Tibial nerve (tissue), 4 donors: ENCODE measurements at places on chromosomes 6 and 20. TPM values are rescaled to one million over a fixed set of nuclear protein-coding genes. Genes with fewer than 3 reads are reported as not detected.

DNA sequence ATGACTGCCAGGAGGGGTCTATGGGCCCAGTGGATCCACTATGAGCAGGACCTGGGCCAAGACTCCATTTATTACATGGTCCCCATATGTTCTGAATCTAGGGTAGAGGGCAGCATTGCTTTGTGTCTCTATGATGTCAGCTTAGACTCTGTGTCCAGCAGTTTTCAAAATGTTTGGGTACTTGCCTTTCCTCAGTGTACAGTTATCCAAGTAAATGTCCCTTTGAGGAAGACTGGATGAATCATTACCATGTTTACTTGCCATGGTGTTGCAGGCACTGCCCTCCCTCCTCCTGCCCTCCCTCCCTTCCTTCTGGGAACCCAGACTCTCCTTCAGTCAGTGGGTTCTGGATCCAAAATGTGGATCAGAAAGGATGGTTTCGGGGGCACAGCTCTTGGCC, 108.6 kb downstream of the NRN1 start:
- DNase-seq, result no peak
- H3K27me3 ChIP-seq, result no peaks in the 10 kb centered on the region
- H3K36me3 ChIP-seq, result no peaks in the 10 kb centered on the region

- peaks cover 3% of the 10 kb centered on the region for H3K4me1 ChIP-seq
- no peak overlapping the region for H3K4me3 ChIP-seq
- no peak overlapping the region for H3K27ac ChIP-seq
Measured at GRCh38 chr6:44407951-44408670, 20.6 kb downstream of the CDC5L start.

- no peak overlapping the region for H3K27ac ChIP-seq
- H3K4me1 ChIP-seq, result peaks cover 4% of the 10 kb centered on the region
- no peaks in the 10 kb centered on the region for H3K36me3 ChIP-seq
- H3K27me3 ChIP-seq, result no peaks in the 10 kb centered on the region
- no peak overlapping the region for H3K4me3 ChIP-seq
- DNase-seq, result no peak
Measured at GRCh38 chr20:60365064-60365666, 406.9 kb downstream of the CDH26 start.

DNA sequence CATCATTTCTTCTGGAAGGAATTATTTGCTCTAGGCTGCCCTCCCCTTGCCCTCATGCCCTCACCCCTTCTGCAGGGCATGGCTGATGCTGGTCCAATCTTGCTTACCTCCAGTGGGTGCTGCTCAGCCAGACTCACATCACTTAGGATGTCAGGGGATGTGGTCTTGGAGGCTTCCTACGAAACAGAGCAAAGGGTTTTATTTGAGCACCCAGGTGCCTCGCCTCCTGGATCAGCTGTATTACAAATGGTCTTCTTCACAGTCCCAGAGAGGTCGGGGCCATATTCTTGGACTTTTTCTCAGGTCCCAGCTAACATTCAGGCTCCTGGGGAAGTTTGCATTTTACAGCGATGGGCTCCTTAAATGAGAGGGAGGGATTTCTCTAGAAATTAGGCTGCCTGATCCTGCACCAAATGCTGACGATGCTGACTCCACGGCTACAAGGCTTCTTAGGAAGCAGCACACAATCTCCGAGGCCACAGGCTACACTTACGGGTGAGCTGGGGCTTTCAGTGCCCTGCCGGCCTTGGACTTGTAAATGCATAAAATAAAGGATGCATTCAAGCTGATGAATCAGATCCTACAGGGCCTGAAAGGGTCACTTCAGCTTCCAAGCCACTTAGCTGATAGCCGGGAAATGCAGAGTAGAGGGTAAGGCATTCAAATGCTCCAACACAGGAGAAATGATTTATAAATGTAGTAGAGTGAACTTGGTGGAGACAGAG, 159.8 kb upstream of the ECI2 start:
- no peaks in the 10 kb centered on the region for H3K4me1 ChIP-seq
- DNase-seq, result no peak
- H3K27ac ChIP-seq, result no peak overlapping the region
- H3K27me3 ChIP-seq, result no peaks in the 10 kb centered on the region
- no peak overlapping the region for H3K4me3 ChIP-seq

DNA sequence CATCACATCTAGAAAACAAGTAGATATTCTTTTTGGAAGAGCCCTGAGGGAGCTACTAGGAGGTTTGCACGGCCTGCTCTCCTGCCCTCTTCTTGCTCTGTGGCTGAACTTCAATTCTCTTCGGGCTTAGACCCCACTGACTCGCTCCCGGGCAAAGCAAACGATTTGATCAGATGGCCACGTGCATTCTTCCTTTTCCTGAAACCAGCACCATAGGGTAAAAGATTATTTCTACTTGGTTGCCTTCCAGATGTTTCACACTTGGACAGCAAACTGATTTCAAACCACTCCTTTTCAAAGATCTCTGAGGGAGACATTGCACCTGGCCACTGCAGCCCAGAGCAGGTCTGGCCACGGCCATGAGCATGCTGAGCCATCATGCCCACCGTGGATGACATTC, at the start of gene SLC22A1:
SLC22A1 (plus strand) TSS at position 258 of the 400 bp plus-strand sequence; CDS start at position 379, 121 bp downstream.
- H3K27me3 ChIP-seq, result no peaks in the 10 kb centered on the region
- no peak within 1 kb of the TSS for H3K4me3 ChIP-seq
- DNase-seq, result no peak
- no peaks in the 10 kb centered on the region for H3K4me1 ChIP-seq
- H3K36me3 ChIP-seq, result no peaks in the 10 kb centered on the region

- no peaks in the 10 kb centered on the region for H3K4me1 ChIP-seq
- H3K27me3 ChIP-seq, result no peaks in the 10 kb centered on the region
- no peak for DNase-seq
- no peak overlapping the region for H3K27ac ChIP-seq
- H3K4me3 ChIP-seq, result no peak overlapping the region
Measured at GRCh38 chr6:56874328-56874727, 80.6 kb upstream of the BEND6 start.

DNA sequence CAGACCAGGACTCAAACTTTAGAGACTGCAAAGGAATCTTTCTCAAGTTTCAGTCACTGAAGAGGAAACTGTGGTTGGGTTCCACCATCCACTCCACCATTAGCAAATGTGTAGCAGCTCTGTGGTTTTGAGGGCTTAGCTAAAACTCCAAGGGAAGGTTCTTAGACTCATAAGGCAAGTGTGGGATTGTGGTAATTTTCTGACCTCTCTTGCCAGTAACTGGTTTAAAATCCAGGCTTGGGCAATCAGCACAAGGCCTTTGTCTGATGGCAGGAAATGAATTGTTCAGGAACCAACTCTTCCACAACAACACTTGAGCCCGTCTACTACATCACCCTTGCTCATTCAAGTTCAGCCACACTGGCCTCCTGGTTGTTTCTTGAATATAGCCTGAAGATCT, 68.6 kb upstream of the FBXL4 start:
- DNase-seq, result no peak
- H3K27me3 ChIP-seq, result no peaks in the 10 kb centered on the region
- no peak overlapping the region for H3K4me3 ChIP-seq

GRCh38 chr6:164404812-164405488, 904.5 kb downstream of the C6orf118 start:
- no peak overlapping the region for H3K4me3 ChIP-seq
- DNase-seq, result no peak
- H3K4me1 ChIP-seq, result peaks cover 10% of the 10 kb centered on the region
- no peaks in the 10 kb centered on the region for H3K27me3 ChIP-seq
- H3K27ac ChIP-seq, result no peak overlapping the region

DNA sequence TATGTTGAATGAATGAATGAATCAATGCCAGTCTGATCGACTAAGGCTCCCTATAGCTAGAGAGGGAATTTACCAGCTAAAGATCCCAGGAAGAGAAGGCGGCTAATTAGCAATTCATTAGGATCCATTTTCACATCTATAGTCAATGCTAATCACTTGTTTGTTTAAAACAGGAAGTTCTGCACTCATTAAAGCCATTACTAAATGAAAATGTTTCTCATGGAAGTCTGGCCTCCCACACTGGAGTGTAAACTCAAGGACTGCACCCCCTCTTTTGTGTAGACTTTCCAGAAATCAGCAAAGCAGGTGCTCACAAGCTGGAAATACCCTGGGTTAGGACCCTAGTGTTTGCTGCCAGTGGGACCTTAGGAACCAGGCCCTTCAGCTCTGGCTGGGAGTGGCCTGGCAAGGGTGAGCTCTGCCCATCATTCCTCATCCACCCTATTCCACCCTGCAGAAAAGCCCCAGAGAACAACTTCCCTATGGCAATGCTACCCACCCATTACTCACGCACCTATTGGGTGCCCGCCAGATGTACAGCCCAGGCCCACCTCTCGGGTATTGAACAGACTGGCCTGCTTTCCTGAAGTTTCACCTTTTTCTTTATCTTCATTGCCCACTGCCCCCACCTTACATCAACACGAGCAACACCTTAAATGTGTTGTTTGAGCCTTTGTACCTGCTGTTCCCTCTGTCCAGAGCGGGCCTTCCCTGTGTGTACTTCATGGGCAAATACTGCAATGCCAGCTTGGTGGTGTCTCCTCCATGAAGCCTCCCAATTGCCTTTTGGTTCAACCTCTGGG, 60.8 kb downstream of the TTI1 start:
- no peaks in the 10 kb centered on the region for H3K27me3 ChIP-seq
- no peak for DNase-seq
- H3K4me1 ChIP-seq, result no peaks in the 10 kb centered on the region
- no peak overlapping the region for H3K4me3 ChIP-seq
- no peak overlapping the region for H3K27ac ChIP-seq
- no peaks in the 10 kb centered on the region for H3K36me3 ChIP-seq

GRCh38 chr6:108442770-108443520, 117.8 kb upstream of the FOXO3 start:
- no peaks in the 10 kb centered on the region for H3K27me3 ChIP-seq

DNA sequence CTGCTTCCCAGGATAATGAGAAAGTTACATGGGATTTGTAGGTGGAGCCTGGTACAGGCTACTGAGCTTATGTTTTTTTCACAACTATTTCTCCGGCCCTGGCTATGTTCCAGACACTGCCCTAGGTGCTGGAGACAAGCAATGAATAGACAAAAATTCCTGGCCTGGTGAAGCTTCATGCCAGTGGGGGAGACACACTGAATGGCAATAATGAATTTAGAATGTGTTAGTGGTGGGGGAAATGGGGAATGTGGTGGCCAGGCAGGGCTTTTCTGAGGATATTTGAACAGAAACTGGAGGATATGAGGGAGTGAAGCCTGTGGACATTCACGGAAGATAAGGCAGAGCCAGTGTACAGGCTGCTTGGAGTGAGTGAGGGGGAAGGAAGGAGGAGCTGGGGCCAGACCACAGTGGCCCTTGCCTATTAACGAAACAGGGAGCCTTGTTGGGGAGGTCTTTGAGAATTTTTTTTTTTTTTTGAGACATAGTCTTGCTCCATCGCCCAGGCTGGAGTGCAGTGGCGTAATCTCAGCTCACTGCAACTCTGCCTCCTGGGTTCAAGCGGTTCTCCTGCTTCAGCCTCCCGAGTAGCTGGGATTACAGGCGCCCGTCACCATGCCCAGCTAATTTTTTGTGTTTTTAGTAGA, 6.6 kb downstream of the FOXS1 start:
- no peak for DNase-seq
- no peaks in the 10 kb centered on the region for H3K36me3 ChIP-seq
- H3K4me1 ChIP-seq, result peaks cover 47% of the 10 kb centered on the region
- no peak overlapping the region for H3K4me3 ChIP-seq
- H3K27me3 ChIP-seq, result no peaks in the 10 kb centered on the region

- H3K4me1 ChIP-seq, result peaks cover 32% of the 10 kb centered on the region
- peak overlapping the region; percentile 86 for H3K27ac ChIP-seq
- no peaks in the 10 kb centered on the region for H3K27me3 ChIP-seq
- no peak overlapping the region for H3K4me3 ChIP-seq
Measured at GRCh38 chr6:31831350-31832215, 4.0 kb downstream of the HSPA1B start.

DNA sequence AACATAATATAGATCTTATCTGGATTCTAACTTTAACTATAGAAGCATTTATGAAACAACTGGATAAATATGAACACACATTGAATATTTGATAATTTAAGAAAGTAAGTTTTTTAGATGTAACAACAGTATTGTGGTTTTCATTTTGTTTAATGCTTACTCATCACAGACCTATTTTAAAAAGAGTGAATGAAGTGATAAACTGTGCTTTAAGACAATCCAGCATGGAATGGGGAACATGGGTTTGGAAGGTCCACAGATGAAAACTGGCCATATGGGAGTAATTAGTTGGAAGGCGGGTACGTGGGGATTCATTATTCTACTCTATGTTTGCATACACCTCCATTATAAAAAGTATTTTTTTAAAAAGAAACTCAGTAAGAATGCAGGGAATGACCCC, 21.2 kb downstream of the EPB41L2 start:
- no peak overlapping the region for H3K27ac ChIP-seq
- peaks cover 69% of the 10 kb centered on the region for H3K4me1 ChIP-seq
- no peak overlapping the region for H3K4me3 ChIP-seq
- H3K27me3 ChIP-seq, result no peaks in the 10 kb centered on the region
- H3K36me3 ChIP-seq, result no peaks in the 10 kb centered on the region
- DNase-seq, result no peak

DNA sequence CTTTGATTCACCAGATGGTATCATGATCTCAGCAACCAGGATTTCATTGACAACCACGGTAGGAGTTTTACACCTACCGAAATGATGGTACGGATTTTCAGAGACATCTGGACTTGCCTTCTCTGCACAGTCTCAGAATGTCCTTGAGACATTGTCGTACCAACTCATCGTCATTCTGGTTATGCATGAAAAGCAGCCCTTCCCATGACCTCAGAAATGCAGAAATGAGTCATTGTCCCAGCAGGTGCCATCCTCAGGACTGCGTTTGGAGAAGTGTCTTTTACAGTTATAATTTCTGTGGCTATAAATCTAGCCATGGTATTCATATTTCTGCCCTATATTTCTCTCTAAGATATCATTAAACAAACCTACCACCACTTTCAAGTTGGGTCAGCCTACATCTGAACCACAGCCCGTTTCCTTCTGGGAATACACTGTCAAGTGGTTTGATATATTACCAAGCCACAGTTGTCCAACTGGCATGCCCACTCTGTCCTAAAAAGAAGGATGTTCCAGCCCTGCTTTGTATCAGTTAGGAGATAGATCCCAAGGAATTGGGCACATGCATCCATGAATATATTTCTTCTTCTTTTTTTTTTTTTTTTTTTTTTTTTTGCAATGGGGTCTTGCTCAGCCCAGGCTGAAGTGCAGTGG, 7.5 kb upstream of the BFSP1 start:
- H3K36me3 ChIP-seq, result no peaks in the 10 kb centered on the region
- H3K27me3 ChIP-seq, result no peaks in the 10 kb centered on the region
- H3K4me1 ChIP-seq, result peaks cover 28% of the 10 kb centered on the region
- no peak overlapping the region for H3K4me3 ChIP-seq
- DNase-seq, result no peak

Gene MTHFD1L
- 11.5 TPM for total RNA-seq

Gene EFCAB8
- not detected for total RNA-seq

Gene PSMF1
- total RNA-seq, result 140 TPM

Gene DNMT3B
- total RNA-seq, result 1.5 TPM

Gene HAO1
- total RNA-seq, result not detected

Gene TTLL9
- total RNA-seq, result 3.1 TPM

Gene CD93
- total RNA-seq, result 85.1 TPM

Gene PCED1A
- total RNA-seq, result 36.8 TPM

Gene MEI4
- total RNA-seq, result under 0.01 TPM

Gene DNAJC5
- 40.2 TPM for total RNA-seq

Gene HUS1B
- total RNA-seq, result 3.3 TPM

Gene ULBP2
- not detected for total RNA-seq

Gene COL11A2
- 1.5 TPM for total RNA-seq

Gene PSORS1C1
- total RNA-seq, result 2.4 TPM
